WTC11 (cell line): ENCODE measurements at places on chromosomes 4 and X. TPM values are rescaled to one million over a fixed set of nuclear protein-coding genes. Genes with fewer than 3 reads are reported as not detected.

DNA sequence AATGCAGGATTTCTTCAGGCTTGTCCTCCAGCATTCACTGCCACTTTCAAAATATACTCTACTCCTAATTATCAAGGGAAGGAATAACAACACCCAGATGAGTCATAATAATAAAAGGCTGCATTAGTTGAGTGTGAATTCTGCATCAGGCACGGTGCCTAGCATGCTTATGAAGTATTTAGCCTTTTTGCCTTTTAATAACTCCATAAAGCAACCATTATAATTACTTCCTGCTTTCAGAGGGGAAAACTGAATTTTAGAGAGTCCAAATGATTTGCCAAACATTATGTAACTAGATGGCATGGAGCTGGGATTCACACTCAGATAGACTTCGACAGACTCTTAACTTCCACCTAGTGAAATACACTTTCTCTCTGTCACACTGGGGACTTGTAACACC is 2365.5 kb downstream of the PCDH7 start:
- DNase-seq = no peak

- DNase-seq = no peak
Observed at GRCh38 chr4:100936661-100937375, 410.5 kb downstream of the PPP3CA start.

DNA sequence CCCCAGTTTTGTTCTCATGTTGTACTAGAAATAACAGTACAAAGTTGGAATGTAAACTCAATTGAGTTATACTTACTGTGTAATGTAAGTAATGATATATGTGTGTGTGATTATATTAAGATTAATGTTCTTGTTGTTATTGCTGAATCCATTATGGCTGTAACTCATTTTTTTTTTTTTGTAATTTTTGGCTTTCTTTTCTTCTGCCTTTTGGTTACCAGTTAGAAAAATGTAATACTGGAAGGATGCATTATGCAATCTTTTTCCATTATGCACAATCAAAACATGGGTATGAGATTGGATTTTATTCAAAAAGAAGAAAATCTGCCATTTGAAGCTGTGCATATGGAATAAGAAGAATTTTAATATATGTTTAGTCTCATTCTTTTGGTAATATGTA is 34.0 kb downstream of the BANK1 start:
- DNase-seq = no peak

DNA sequence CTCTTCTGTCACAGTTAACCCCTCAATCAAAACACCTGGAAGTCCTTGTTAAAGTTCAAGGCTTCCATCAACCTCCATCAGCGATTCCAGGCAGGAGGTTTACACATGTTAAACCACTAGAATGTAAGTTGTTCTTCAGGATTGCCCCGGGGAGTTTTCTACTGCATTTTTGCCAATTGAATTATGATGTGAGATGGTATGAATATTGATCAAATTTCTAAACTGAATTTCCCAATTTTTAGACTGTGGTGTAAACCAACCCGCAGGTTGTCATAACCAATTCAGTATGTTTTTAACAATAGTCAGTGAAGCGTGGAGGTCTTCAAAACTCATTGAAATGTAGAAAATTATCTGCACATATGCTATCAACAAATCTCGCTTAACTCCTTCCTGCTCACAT is 21.2 kb upstream of the TENM3 start:
- no peak for DNase-seq

GRCh38 chrX:67613366-67613765 is 69.5 kb downstream of the AR start:
- no peak for DNase-seq

DNA sequence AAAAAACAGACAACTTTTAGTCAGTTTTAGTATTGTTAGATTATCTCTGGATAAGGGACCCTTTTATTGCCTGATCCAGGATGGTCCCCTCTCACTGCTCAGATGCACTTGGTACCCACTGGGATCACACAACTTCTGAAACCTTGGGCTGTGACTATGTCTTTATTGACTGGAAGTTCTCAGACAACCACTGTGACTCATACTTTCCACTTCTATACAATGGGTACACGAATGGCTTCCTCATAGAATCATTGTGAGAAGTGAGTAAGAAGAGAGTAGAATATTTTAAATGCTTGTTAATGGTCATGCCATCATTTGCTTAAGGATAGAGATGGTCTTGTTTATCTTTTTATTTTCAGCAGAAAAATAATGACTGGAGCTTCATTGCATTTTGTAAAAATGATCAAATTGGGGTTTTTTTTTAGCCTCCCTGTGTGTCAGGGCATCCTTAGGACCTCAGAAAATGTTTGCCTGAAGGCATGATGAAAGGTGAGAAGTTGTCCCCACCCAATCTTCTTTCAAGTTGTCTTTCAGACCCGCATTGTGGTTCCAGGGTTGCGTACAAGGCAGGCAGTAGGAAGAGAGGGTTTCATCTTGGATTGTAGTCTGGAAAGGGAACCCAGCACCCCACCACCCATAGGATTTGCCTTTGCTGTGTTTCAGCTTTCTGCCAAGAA is 115.1 kb downstream of the CPEB2 start:
- DNase-seq = no peak

- no peak for DNase-seq
Observed at GRCh38 chrX:44828008-44828605, 15.7 kb upstream of the DUSP21 start.

DNA sequence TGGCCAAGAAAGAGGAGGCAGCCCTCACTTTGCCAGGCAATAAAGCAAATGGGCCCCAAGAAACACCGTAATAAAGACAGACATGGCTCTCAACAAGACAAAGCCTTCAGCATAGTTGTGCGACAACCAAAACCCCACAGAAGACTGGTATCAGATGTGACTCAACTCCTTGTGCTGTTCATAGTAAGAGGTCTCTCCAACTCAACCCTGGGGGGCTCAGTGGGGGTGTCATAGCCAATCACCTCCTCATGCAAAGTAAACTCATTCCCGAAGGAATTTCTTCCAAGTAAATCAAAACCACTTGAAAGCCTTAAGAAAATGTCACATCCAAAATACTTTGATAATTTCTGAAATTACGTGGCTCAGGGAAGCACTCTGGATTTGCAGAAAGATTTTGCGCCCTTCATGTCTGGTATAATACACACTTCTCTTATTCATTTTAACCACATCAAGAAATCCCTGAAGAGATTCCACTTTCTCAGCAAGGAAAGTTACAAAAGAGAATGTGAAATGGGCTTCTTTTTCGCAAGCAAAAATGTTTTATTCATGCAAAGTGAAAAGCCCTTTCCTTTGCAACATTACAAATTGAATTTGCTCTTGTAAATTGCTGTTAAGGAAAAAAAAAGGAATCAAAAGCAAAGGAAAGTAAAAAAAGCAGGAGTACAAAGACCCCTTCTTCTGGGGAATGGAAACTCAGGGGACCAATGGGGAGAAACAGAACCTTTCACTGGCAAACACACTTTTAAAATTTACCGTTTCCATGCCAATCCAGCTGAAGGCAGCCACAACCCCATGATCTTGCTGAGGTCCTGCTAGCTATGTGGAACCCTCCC is 137.4 kb downstream of the NSUN7 start:
- DNase-seq = no peak

DNA sequence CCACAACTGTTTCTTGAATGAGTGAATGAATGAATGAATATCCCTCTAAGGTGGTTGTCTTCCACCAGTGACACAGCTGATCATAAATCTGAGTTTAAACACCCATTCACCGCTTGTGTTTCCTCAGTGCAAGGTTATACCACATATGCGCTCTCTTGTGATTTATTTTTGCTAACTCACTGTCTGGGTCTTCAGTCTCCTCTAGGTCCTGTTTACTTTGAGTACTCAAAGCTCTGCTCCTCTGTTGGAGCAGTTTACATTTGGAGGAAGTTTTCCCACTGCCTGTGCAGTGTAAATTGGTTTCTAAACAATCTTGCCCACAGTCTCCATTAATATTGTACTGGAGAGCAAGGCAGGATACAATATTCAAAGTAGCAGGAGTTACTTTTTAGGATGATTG is 212.6 kb upstream of the JADE1 start:
- no peak for DNase-seq

GRCh38 chrX:8179656-8180055 is 8.6 kb upstream of the VCX2 start:
- no peak for DNase-seq

DNA sequence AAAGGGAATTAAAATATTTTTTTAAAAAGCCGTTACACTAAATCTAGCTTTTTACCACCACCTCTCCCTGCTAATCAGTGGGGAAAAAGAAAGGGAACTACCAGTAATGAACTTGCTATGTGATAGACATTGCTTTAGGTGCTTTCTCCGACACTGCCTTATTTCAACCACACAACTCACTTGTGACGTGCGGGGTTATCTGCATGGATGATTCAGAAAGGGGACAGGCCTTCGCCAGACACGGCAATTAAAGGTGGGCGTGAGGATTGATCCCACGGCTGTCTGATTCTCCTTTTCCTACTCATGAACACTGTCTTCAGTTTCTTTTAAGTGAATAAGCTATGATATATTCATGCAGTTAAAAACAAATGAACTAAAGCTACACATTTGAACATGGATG is 882 bp upstream of the CXCR3 start:
- DNase-seq = no peak

- no peak for DNase-seq
Observed at GRCh38 chrX:134460862-134461220, 876 bp downstream of the HPRT1 start.

DNA sequence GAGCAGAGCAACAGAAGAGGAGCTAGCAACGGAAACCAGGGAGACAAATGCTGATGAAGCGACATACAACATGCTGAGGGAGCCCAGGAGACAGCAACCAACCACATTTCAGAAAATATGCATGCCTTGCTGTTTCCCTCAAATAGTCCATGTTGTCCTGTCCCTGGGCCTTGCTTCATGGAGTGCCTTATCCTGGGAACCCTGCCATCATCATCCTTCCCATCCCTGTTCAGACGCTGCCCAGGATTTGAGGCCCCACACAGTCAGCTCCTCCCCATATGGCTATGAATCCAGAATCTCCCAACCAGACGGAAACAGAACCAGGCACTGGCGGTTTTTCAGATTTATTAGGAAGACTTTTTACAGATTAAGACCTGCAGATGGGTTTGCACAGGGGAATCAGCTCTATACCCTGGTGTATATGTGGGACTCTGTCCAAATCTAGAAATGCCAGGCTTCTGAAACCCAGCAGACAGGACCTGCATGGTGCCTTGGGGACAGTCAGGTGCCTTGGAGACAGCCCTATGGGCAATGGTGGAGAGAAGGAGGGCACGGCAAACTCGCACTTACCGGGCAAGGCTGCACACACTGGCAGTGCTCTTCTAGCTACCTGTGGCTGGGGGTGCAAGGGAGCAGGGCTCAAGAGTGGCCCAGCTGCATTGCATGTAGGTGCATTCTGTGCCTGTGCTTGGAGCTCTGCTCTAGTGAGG is 199.7 kb upstream of the MAMLD1 start:
- no peak for DNase-seq

DNA sequence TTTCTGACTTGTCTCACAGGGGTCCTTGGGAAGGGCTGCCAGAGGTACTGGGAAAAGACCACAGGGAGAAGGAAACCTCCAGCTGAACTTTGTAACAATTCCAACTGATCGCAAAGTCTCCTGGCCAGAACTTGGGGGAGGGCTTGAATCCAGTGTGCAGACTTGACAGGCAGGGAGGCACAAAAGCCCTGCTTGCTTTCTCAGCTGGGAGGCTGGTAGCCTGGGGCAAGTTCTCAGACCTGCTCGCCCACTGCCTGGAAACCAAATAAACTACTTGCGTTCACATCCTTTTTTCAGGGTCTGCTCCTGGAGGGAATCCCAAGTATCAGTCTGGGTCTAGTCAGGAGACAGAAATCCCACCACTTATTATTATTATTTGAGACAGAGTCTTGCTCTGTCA is 48.0 kb upstream of the CASK start:
- DNase-seq = peak; percentile 9

- no peak for DNase-seq
Observed at GRCh38 chr4:187586892-187587291, 408.7 kb upstream of the ZFP42 start.

GRCh38 chr4:185502386-185502785 is 30.9 kb upstream of the CCDC110 start:
- DNase-seq = no peak

- DNase-seq = no peak
Observed at GRCh38 chr4:87461281-87461700, 38.9 kb downstream of the NUDT9 start.

DNA sequence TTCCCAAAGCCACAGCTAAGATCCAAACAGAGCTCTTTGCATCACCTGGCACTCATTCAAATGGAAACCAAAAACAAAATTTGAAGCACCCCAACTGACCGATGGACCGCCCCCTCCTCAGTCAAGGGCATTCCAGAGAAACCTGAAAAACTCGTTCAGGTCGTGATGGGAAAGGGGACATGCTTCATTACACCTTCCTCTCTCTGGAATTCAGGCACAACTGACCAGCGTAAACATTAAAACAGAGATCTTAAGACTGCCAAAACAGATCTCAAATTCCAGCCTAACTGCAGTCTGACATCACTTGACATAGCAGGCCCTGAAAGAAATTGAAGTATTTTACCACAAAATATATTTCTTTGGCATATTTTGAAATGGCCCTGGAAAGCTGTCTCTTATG is 28.5 kb downstream of the PTTG2 start:
- DNase-seq = peak; percentile 54

DNA sequence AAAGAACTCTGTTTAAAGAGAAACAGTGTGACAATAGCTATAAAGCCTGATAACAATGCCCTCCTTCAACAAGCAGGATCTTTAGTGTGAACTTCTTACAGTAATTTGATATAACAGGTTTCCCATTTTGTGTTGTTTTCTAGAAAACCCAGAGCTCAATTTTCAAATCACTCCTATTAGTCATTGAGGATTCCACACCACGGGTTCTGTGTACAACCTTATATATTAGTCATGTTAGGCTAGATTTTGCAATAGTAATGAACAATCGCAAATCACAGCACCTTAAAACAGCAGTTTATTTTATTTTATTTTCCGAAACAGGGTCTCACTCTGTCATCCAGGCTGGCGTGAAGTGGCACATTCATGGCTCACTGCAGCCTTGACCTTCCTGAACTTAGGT is 1020.9 kb upstream of the INTU start:
- no peak for DNase-seq

DNA sequence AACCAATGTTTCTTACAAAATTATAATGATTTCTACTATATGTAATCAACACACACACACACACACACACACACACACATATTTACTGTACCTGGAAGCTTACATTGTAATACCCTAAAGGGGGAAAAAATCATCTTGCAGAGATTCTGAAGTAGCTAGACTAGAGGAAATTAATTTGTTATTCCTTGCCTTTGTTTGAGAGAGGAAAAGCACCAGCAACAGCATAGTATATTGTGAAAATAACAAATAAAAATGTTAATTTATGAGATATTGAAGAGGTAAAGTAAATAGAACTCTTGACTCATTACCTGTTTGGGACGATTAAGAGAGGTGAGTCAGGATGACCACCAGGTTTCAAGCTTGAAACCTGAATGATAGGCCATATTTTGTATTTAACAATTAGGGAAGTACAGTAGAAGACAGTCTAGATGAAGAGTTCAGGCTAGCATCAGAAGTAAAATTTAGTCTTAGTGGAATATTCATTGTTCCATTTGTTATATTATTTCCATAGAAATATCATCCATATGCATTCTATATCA is 873.4 kb upstream of the PCDH10 start:
- no peak for DNase-seq

- peak; percentile 75 for DNase-seq
Observed at GRCh38 chr4:4488405-4489404, 53.1 kb downstream of the STX18 start.

SSX2B gene
- total RNA-seq = 0.18 TPM in 1 of 3 replicates, not detected in the others

ZFP92 gene
- total RNA-seq = 0.23 to 0.31 TPM (median 0.27 TPM) in 3 replicates

MAGEC1 gene
- total RNA-seq = 0.07 TPM in 1 of 3 replicates, not detected in the others

RTL3 gene
- not detected in 3 replicates for total RNA-seq

MAGEA9B gene
- total RNA-seq = 0.11 to 0.35 TPM (median 0.14 TPM) in 3 replicates

PTPN13 gene
- 42.5 to 49.7 TPM (median 44.0 TPM) in 3 replicates for total RNA-seq

PAK3 gene
- total RNA-seq = 4.8 to 5.1 TPM (median 4.9 TPM) in 3 replicates

PFKFB1 gene
- 0.42 to 1.1 TPM (median 0.60 TPM) in 3 replicates for total RNA-seq

GLRB gene
- total RNA-seq = 0.31 to 1.3 TPM (median 0.71 TPM) in 3 replicates

PAGE1 gene
- total RNA-seq = not detected in 3 replicates
